ENCODE measurements at places on chromosomes 3 and 15.

- no peak for DNase-seq
These were observed 31.3 kb downstream of the LDHAL6B start for GRCh38 chr15:59237924-59238331.

- no peak for DNase-seq
These were observed 721 bp downstream of the P2RY1 start for GRCh38 chr3:152835601-152836102.

DNA sequence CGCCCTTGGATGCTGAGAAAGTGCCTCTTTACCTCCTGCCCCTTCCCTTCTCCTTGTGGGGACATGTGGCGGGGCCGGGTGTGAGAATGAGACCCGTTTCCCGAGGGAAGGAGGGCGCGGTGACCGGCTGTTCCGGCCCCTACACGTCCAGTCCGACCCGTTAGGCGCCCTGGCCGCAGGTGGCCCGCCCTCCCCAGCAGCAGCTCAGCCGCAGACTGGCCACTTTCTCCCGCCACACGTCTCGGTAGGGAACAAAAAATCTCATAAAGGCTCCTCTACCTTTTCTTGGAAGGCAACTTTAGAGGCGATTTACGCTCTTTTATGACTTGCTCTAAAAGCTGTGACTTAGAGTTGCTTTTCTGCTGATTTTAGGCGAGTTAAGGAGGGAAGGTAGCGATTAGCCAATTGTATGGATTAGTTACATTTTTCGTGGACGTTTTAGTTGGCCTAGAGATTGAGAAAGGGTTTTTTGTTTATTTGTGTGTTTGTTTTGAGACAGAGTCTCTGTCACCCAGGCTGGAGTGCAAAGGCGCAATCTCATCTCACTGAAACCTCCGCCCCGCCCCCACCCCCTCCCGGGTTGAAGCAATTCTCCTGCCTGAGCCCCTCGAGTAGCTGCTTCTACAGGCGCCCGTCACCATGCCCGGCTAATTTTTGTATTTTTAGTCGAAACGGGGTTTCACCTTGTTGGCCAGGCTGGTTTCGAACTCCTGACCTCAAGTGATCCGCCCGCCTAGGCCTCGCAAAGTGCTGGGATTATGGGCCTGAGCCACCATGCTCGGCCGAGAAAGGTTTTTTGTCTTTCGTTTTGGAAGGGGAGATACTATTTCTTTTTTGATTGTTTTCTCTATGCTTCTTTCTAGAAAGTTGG lies 8.3 kb upstream of the PGPEP1L start:
- DNase-seq, result no peak

DNA sequence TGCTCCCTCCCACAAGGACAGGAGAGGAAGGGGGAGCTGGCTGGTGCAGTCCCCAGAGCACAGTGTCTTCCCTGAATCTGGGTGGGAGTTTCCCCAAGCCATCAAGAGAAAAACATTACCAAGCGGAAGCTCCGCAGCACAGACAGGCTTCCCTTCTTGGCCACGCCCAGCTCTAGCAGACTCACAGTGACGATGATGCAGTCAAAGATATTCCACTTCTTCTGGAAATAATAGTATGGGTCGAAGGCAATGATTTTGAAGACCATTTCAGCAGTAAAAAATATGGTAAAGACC lies 76.7 kb downstream of the SCN10A start:
- DNase-seq, result no peak

DNA sequence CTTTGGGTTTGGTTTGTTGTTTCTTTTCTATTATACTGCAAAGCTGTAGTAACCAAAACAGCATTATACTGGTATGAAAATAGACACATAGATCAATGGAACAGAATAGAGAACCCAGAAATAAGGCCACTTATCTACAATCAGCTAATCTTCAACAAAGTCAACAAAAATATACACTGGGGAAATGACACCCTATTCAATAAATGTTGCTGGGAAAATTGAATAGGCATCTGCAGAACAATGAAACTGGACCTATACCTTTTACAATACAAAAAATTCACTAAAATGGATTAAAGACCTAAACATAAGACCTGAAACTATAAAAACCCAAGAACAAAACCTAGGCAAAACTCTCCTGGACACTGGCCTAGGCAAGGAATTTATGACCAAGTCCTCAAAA lies 52.9 kb downstream of the TLNRD1 start:
- no peak for DNase-seq

DNA sequence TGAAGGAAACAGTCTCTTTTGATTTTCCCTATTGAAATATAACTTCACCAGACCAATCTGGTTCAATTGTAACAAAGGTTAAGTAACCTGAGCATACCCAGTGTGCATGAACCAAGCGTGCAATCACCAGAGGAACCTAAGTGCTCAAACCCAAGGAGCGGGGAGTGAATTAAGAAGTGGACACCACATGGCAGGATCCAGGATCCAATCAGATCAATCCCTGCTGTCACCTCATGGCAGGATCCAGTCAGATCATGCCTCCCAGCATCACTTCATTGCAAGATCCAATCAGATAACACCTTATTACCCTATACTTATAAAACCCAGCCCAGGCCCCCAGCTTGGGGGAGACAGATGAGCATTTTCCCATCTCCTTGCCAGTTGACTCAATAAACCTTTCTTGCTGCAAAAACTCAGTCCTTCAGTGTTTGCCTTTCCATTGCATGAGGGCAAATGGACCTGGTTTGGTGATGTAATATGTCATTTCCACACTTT lies 38.9 kb upstream of the RNU6-1 start:
- no peak for DNase-seq

DNA sequence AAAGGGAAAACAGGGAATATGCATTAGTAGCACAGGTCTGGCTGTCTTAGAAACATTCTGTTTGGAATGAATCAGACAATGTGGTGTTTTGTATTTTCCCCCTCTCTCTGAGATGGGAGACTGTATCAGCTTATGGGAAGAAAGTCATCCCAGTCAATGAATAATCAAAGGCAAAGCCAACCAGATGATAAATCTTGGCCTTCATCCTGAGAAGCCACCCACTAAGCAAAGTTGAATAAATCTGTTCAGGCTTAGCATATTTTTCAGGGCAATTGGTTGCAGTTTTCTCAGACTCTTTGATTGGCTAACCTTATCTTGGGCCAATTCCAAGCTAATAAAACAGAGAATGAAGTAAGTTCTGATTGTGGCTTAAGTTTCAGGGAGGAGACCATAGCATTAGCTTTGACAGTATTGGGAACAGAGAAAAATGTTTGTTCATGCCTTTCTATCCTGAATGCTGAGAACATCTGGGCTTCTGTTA lies 63.6 kb upstream of the ARL8B start:
- DNase-seq, result no peak

DNA sequence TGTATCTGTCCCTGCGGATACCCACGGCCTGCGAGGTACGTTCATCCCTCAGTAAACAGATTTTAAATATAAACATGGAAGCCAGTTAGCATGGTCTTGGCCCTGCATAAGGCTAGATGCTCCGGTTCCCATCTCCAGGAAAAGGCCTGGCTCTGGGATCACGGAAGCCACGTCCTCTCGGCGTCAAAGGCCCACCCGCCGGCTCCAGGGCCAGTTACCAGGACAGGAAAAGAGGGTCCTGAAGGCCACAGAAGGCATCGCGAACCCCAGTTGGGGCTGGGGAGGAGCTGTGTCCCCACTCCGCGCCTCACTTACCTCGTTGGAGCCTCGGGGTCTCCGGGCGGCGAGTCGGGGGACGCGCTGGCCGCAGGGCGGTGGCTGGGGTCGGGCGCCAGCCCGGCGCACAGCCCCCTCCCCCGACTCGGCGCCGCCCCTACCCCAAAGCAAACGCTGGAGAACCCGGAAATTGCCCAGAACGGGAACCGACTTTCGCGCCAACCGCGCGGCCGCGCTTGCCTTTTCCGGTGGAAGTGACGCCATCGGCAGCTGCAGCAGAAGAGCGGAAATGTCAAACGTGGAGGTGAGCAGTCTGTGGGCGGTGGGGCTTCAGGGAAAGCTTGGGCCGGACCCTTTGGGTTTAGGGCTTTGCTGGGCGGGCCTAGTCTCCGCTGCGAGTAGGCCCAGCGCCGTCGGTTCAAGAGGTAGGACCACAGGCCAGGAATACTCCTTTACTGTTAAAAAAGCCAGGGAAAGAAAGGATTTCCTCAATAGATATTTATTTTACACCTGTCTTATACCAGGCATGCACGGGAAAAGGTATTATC lies at the start of gene TOPBP1:
TSS of gene TOPBP1 (minus strand) at position 488 of the 824 bp plus-strand sequence. CDS start 814 bp downstream, outside the sequence.
- DNase-seq, result peak; percentile 96

GRCh38 chr15:63604281-63604680 lies 7.1 kb downstream of the FBXL22 start:
- DNase-seq, result no peak

GRCh38 chr3:66993082-66993481 lies 5.0 kb upstream of the KBTBD8 start:
- no peak for DNase-seq

GRCh38 chr3:50358355-50358910 lies 888 bp downstream of the TMEM115 start:
- DNase-seq, result no peak

- no peak for DNase-seq
These were observed 308.9 kb downstream of the EPHB1 start for GRCh38 chr3:135103917-135104316.

- no peak for DNase-seq
These were observed 82.6 kb upstream of the CSPG5 start for GRCh38 chr3:47661121-47661752.

- DNase-seq, result no peak
These were observed 12.3 kb downstream of the ISLR start for GRCh38 chr15:74185710-74186348.

DNA sequence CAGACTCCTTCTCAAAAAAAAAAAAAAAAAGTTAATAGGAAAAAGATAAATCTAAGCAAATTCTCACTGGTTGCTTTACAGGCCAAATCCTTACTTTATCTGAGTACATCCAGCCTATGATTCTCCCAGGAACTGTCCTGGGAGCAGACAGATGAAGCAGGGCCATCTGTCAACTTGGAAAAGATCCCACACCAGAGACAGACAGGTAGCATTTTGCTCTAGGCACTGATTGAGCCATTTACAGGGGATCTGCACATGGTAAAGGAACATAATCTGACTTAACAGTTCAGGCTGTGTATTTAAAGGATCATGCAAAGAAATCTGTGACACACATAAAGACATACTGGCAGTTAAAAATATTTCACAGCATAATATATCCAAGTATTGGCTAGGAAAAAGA lies 1006.5 kb downstream of the TBL1XR1 start:
- DNase-seq, result no peak

DNA sequence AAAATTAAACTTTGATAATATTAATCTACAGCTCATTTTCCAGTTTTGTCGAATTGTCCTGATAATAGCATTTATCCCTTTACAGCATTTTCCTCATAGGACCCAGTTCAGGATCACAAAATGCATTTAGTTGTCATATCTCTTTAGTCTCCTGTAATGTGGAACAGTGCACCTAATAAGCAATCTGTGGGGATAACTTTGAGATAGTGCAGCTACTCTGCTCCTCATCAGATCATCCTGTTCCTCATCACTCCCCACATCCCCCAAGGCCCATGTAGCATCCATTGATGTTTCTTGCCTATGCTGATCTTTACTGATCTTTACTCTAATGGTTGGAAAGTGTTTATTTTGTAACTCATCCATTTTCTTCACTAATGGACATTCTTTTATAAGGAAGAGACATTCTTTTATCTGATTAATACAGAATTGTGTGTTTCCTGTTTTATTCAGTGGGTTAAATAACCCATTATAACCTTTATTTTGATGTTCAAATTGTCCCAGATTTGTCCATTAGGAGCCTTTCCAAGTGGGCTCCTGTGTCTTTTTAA lies 7.5 kb downstream of the RNF111 start:
- DNase-seq, result no peak

- DNase-seq, result no peak
These were observed 321.2 kb downstream of the WDR72 start for GRCh38 chr15:53437985-53438841.

GRCh38 chr3:124032311-124032880 lies 40.5 kb upstream of the ROPN1 start:
- DNase-seq, result no peak

DNA sequence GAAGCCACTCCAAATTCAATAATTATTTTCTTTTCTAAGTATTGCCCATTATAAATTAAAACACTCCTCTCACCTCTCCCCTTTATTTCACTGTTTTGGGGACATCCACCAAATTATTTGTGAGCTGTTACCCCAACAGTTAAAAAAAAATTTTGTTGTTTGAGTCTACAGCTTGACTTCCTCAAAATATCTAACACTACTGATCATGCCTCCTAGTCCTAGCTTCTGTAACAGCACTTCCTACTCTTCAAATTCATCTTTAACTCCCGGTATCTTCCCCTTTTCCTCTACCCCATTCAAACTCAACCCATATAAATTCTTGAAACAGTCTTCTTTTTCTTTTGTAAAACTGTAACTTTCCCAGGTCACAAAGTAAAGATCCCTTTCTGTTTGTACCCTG lies 15.9 kb downstream of the PARL start:
- DNase-seq, result no peak

DNA sequence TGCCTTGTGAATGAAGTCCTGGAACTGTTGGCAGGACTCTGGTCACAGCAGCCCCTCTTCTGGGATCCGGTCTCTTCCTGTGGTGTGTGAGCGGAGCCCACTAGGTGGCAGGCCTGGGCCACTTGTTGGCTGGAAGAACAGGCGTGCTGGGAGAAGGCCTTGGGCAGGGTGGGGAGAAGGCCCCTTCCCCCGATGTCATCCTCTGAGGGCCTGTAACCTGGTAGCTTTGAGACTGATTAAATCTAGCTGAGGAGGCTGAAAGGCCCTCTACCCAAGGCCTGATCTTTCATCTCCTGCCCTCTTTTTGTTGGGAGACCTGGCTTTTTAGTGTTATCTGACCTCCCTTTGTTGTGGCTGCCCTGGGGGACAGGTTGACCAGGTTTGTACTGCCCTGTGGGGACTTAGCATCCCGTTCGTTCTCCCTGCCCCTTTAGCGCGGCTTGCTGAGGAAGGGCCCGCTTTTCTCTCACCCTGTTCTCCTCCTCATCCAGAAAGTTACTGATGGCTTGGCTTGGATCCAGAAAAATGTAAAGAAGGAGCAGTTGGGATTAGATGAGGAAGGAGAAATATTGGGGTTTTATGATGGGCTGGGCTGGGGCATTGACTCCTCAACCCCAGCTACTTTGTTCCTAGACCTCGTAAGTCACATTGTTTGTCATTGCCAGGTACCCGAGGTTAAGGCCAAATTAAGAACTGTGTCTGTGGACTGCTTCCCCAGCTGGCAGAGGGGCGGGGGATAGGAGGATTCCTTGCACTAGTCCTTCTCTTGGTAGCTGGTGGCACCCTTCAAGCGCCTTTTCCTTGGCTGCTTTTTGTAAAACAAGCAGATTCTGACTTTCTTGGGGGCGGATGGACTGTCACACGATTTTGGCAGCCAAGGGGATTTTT lies 48.5 kb downstream of the CHCHD6 start:
- peak; percentile 70 for DNase-seq

GRCh38 chr15:46365572-46365971 lies 730.7 kb downstream of the SQOR start:
- peak; percentile 52 for DNase-seq

DNA sequence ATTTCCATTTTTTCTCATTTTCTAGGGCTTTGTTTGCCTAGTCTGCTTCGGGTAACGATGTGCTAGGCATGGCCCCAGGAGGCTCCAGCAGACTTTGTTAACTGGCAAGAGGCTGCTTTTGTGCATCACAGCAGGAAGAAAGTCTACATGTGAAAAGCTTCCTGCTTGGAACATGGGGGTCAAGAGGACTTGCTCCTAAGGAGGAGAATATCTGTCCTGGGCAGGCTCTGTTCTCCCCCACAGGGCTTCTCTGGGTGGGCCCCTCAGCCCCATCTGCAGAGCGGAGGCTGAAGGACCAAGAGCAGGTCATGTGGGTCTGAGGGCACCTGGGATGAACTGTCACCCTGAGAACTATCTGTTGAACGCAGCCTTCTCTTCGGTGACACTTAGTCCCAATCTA lies 94.7 kb downstream of the CCNL1 start:
- no peak for DNase-seq

- DNase-seq, result no peak
These were observed 16.5 kb downstream of the ALPK3 start for GRCh38 chr15:84833447-84834228.
